GF-D8 (cell line): ENCODE measurements at places on chromosomes 6 and 20.
A peak's percentile ranks its signal among the peaks of the same experiment; 100 is the strongest.

DNA sequence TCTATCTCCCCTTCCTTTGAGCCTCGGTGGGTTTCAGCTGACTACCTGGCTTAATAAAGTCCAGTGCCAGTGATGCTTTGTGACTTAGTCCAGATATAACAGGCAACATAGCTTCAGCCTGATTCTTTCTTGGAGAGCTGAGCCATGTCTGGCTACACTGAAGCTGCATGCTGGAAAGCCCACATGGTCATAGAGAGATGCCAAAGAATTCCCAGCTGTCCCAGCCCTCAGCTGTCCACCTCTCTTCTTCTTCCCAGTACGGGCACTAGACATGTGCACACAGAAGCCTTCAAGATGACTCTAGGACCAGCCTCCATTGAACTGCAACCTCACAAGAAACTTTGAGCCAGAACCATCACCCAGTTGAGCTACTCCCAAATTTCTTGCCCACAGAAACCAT lies 154.1 kb upstream of the MYLIP start:
- no peak for DNase-seq

GRCh38 chr6:166169549-166170421 lies 2.1 kb upstream of the TBXT start:
- no peak for DNase-seq

- DNase-seq: peak; percentile 4
Observed at GRCh38 chr6:27684264-27685211, 211.6 kb upstream of the ZNF184 start.

GRCh38 chr6:64774881-64775280 lies 932.1 kb downstream of the EYS start:
- no peak for DNase-seq

- no peak for DNase-seq
Observed at GRCh38 chr6:16097382-16098171, 31.3 kb upstream of the MYLIP start.

DNA sequence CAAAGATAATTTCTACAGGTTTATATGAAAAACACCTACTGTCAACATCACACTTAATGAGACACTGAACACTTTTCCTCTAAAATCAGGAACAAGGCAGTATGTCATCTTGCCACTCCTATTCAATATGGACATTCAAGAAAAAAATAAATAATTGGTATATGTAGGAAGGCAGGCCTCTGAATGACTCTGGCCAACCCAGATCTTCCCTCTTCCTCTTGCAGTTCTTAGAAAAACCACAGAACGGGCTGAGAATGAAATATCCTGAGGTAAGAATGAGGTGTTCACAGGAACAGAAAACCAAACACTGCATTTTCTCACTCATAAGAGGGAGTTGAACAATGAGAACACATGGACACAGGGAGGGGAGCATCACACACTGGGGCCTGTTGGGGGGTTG lies 1207.2 kb upstream of the CITED2 start:
- DNase-seq: no peak

DNA sequence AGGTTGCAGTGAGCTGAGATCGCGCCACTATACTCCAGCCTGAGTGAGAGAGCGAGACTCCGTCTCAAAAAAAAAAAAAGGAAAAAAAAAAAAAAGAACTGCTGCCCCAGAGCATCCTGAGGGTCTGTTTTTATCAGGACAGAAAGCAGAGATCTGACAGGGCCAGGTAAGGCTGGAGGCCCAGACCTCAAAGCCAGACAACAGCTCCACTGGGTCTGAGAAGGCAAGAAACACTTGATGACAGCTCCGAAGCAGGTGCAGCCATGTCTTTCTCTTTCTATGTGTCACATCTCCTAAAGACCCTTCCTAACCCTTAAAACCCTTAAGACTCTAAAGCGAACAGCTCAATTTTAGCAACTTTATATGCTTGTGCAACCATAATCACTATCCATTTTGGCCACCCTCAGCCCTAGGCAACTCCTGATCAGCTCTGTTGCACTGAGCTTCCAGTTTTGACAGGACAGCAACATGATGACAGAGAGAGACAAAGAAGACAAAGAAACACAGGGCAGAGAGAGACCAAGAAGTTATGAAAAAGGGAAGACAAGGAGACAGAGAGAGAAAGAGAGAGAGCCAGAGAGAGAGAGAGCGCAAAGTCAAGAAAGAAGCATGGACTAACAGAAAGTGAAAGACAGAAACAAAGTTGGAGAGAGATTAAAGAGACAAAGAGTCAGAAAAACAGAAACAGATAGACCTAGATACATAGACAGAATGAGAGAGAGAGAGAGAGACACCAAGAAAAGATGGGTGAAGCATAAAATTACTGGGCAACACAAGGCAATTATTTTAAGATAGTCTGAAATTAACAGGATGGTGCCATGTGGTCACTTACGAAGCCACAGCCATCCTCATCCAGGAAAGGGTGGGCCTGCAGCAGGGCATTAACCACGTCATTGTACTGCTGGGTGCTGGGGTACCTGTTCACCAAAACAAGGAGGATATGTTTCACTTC lies 39.2 kb downstream of the SAMD3 start:
- no peak for DNase-seq

DNA sequence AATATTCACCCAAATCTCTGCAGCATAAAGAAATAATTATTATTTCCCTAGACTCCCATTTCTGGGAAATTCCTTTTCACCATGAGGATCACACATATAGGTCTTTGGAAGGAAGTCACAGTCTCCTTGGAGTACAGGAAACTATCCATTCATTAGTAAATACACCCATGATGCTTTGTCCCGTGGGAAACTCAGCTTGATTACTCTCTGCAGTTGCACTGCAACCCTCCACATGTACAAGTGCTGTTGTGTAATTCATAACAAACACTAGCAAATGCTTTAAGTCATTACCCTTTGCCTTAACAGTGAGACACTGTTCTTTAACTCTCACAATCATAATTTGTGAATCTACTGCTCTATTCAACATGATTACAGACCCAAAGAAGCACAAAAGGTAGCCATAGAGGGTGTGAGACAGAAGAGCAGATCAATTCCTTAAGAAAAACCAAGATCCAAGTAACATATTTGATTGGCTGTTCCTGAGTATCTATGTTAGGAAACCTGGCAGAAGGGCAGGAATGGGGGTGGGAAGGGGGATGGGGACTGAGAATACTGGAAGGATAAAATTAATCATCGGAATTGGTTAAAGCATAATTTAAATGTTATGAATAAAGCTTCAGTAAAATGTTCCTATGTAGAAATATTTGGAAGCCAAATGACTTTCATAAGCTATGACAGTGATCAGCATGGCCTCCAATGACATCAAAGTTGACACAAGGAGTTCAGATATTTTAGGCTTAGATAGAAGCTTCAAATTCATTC lies 268.0 kb downstream of the HACE1 start:
- DNase-seq: no peak

- no peak for DNase-seq
Observed at GRCh38 chr20:58014628-58015315, 213.7 kb downstream of the ANKRD60 start.

- DNase-seq: no peak
Observed at GRCh38 chr20:57665589-57665971, 44.2 kb downstream of the PMEPA1 start.

- no peak for DNase-seq
Observed at GRCh38 chr20:23910210-23910609, 30.7 kb upstream of the CST5 start.

DNA sequence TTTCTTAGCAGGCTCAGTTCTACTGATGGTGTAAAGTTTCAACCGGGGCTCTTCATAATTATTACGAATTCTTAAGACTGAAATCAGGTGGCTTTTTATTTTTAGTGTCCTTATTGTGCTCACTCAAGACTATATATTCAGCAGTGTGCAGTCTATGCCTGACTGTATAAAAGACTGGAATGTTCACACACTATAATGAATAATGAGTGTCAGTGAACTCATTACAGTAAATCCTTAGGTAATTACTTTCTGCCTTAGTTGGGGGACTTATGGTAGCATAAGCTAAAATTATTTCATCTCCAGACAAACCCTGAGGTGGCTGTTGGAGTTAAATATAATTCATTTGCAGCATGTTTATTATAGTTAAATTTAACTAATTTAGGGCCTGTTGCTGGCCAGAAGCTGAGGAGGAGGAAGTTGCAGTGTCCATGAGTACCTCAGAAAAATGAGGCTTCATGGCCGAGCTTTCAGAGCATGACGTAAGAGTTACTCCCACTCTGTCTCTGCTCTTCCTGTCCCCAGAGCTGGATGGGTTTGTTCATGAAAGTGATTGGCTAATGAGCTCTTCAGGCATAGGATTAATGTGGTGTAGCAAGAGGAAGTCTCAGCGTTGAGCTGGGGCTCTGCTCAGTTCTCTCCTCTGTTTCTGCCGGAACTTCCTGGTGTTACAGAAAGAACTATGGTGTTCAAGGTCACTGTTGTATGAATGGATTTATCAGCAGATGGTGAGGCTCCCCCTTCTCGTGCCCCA lies 335.7 kb downstream of the NRN1 start:
- DNase-seq: peak; percentile 98

GRCh38 chr6:3281631-3282475 lies 23.1 kb downstream of the PSMG4 start:
- DNase-seq: no peak

- no peak for DNase-seq
Observed at GRCh38 chr6:166836785-166837718, 119.3 kb downstream of the RNASET2 start.

- DNase-seq: no peak
Observed at GRCh38 chr6:119179842-119180241, 101.4 kb upstream of the FAM184A start.

GRCh38 chr6:146913842-146914488 lies 290.3 kb upstream of the STXBP5 start:
- peak; percentile 82 for DNase-seq

GRCh38 chr6:151317103-151317994 lies 74.0 kb downstream of the ZBTB2 start:
- DNase-seq: no peak

DNA sequence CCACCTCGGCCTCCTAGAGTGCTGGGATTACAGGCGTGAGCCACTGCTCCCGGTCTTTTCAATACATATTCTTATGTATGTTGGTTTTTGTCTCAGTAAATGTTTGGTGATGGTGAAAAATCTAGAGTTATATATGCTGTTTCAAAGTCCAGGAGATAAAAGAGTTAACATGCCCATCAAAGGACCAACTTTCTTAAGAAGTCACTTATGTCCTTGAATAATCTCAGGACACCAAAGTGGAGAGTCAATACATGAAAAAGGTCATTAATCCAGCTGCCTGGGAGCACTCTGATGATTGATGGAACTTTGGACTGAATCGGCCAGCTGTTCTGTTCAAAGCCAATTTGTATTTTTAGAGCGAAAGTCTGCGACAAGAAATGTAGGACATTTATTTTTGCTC lies 59.8 kb upstream of the HDAC2 start:
- no peak for DNase-seq

DNA sequence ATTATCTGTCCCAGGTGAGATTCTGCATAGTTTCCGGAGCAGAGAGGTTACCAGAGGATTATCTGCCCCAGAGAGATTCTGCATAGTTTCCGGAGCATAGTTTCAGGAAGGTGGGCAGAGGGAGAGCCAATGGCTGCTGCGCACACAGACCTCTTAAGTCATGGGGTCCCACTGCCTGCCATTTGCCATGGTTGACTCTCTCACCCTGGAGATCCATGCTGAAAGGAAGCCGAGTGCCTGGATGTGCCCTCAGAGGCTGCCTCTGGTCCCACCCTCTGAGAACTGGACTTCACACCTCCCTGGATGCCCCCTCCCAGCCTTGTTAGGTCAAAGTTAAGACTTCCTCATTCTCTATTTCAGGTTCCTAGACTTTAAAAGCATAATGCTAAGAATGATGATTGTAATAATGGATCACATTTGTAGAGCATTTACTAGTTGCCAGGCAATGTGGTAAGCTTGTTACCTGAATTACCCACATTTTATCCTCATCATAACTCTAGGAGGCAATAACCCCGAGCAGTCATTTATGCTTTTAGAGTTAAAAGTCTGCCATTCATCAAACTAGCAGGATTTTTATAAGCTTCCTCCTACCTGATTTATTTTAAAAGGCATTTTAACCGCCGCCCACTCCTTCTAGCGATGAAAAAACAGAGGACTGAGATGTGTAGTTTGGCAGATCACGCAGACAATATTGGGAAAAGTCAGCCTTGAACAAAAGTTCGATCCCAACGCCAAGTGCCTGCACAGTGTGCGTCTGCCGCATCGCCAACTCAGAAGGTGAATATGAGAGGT lies 11.9 kb downstream of the SERPINB9 start:
- no peak for DNase-seq

DNA sequence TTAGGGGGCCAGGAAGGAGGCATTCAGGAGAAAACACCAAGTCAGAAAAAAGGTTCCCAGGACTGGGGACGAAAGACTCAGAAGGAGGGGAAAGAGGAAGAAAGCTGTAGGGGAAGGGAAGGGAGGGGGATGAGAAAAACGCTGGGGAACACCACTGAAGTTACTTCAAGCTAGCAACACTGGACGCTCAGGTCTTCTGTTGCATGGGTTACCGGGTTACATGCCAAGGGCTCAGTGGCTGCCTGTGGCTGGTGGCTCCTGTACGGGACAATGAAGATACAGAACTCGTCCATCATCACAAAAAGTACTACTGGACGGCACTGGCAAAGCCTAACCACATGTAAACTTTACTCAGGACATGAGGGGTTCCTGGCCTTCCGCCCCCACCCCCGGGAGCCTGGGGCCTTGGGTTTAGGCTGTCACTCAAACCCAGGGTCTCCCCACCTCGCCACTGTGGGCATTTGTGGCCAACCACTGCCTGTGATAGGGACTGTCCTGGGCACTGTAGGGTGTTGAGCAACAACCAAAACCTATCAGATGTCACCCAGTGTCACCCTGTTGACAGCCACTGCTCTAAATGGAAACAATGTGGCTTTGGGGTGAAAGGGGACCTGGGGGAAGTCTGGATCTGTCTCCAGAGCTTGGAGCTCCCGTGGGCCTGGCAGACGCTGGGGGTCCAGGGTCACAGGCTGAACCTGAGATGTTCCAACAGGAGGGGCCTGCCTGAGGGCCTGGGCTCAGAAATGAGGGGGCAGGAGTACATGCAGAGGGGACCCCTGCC lies 40.3 kb upstream of the CD93 start:
- DNase-seq: peak; percentile 70

DNA sequence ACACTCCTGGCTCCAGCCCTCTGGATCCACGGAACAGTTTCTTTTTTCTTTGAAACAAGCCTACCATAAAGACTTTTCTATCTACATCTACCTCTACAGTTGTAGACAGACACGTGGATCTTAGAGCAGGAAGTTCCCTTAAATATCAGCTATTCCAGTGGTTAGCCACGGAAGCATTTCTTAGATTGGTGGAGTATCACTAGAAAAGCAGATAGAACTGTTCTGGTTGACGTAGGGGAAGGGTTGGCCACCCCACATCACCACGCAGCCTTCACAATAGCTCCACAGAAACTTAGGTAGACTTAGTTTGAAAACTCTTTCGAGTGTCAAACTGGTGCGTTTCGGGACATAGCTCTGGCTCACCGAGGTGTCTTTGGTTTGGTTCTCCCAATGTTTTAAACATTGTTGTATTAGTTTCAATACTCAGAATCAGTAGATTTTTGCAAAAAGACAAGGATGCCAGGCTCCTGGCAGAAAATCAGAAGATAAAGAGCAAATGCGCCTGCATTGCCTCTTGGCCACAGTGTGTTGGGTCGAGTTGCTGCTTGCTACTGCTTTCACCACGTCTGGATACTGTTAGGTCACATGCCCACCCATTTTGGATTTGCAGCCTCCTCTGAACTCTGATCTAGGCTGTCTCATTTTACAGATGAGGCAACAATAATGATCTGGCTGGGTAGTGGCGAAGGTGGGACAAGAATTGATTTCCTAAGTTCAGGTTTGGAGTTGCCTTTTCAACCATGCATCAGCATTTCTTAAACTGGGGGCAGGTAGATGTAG lies 71.5 kb upstream of the DTNBP1 start:
- no peak for DNase-seq
